Common myeloid progenitor, CD34-positive (primary cell): ENCODE measurements at places on chromosomes 2 and 18.

- no peak overlapping the region for H3K27ac ChIP-seq
- H3K4me1 ChIP-seq: no peaks in the 10 kb centered on the region
- DNase-seq: no peak
- H3K36me3 ChIP-seq: no peaks in the 10 kb centered on the region
These were observed 230.1 kb downstream of the SEPTIN10 start for GRCh38 chr2:109383505-109384307.

DNA sequence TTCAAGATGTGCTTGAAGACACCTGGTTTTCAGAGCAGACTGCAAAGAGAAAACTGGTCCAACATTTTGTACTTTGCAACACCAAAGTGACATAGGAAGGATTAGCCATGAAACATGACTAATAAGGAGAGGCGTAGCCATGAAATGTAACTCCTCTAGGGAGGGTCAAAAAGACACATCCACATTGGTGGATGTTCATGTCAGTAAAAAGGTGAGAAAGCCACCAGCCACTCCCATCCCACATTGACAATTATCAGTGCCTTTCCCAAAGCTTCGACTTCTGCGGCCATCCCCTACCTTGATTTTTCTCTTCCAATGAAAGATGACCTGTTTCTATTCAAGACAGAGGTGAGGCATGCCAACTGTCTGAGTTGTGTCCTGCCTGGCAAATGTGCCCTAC lies 223.2 kb downstream of the ALK start:
- no peaks in the 10 kb centered on the region for H3K36me3 ChIP-seq
- DNase-seq: no peak
- H3K4me3 ChIP-seq: no peak overlapping the region
- H3K27me3 ChIP-seq: no peaks in the 10 kb centered on the region
- H3K4me1 ChIP-seq: no peaks in the 10 kb centered on the region

- no peak overlapping the region for H3K27ac ChIP-seq
- H3K27me3 ChIP-seq: peaks cover 33% of the 10 kb centered on the region
- H3K36me3 ChIP-seq: no peaks in the 10 kb centered on the region
These were observed 178.1 kb downstream of the TWIST2 start for GRCh38 chr2:239025951-239026461.

DNA sequence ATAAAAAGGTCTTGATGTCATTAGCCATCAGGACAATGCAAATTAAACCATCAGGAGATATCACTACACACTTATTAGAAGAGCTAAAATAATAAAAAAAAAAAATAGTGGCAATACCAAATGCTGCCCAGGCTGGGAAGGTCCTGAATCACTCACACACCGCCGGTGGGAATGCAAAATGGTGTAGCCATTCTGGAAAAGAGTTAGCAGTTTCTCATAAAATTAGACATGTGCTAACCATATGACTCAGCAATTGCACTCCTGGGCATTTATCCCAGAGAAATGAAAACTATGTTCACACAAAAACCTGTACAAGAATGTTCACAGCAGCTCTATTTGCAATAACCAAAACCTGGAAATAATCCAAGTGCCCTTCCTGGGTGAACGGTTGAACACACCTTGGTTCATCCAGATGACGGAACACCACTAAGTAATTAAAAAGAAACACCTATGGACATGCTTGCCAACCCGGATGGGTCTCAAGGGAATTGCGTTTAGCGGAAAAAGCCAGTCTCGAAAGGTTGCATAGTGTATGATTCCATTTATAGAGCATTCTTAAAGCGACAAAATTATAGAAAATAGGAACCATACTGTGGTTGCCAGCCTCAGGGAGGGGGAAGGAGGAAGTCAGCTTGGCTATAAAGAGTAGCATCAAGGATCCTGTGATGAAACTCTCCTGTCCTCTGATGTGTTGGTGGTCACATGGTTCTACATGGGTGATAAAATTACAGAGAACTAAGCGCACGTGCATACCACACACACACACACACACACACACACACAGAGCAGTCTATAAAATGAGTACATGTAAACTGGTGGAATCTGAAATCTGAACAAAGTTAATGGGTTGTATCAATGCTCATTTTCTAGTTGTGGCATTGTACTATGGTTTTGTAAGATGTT lies 4.6 kb downstream of the MBP start:
- H3K4me1 ChIP-seq: peaks cover 77% of the 10 kb centered on the region
- DNase-seq: peak; percentile 95
- peaks cover 2% of the 10 kb centered on the region for H3K36me3 ChIP-seq
- peak overlapping the region; percentile 13 for H3K27ac ChIP-seq
- no peak overlapping the region for H3K4me3 ChIP-seq

GRCh38 chr2:100673691-100674485 lies 111.1 kb downstream of the PDCL3 start:
- no peaks in the 10 kb centered on the region for H3K4me1 ChIP-seq
- no peak for DNase-seq
- no peaks in the 10 kb centered on the region for H3K36me3 ChIP-seq

DNA sequence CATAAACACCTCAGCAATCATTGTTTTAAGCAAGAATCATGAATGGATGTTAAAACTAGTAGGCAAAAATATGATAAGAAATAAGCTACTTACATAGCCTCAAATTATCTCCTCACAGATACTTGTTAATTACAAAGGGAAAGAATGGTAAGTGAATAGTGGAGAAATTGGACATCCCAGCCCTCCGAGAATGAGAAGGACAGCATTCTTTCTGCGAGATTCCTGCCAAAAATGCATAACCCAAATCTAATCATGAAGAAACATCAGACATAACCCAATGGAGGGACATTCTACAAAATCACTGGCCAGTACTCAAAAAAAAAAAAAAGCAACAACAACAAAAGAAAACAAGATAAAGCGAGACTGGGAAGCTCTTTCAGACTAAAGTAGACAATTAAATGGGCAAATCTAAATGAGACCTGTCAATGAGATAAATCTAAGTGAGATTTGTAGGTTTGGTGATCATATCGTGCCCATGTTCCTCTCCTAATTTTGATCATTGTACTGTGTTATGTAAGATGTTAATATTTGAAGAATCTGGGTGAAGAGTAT lies 57.9 kb upstream of the GLI2 start:
- no peaks in the 10 kb centered on the region for H3K4me1 ChIP-seq
- DNase-seq: no peak
- no peak overlapping the region for H3K27ac ChIP-seq
- H3K4me3 ChIP-seq: no peak overlapping the region

DNA sequence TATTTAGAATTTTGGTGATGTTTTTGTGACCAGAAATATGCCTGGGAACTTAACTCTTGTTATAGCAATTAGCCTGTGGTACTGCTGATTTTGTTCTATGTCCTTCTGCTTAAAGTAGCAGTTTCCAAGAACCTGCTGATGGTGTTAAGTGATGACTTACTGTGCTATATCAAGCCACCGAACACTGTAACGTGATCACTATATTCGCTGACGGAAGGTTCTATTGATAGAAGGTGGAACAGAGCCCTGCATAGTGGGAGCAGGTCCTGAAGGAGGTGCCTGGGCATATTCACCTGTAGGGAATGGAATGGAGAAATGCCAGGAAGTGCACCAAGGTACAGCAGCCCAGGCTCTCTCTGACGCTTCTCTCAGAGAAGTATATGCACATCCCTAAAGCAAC lies 76.8 kb downstream of the UXS1 start:
- no peak overlapping the region for H3K27ac ChIP-seq
- H3K27me3 ChIP-seq: no peaks in the 10 kb centered on the region
- H3K36me3 ChIP-seq: peaks cover 65% of the 10 kb centered on the region
- H3K4me1 ChIP-seq: no peaks in the 10 kb centered on the region
- DNase-seq: no peak

DNA sequence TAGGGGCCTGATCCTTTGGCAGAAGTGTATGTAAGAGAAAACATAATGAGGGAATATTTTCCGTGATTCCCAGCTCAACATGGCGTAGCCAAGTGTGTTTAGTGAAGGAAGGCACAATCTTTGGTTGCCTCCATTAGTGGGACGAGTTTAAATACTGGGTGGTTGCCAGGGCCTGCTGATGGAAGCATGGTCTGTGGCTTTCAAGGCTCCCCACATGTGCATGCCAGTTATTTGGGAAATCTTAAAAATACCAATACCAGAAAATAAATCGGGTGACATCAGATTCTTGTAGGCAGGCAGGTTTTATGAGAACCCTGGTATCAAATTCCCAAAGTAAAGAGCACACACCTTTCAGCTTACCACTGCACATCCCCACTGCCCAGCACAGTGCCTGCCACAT lies 7.1 kb downstream of the MYL12A start:
- H3K27me3 ChIP-seq: no peaks in the 10 kb centered on the region
- H3K36me3 ChIP-seq: peaks cover 53% of the 10 kb centered on the region
- peaks cover 24% of the 10 kb centered on the region for H3K4me1 ChIP-seq
- H3K4me3 ChIP-seq: no peak overlapping the region
- peak overlapping the region; percentile 9 for H3K27ac ChIP-seq

DNA sequence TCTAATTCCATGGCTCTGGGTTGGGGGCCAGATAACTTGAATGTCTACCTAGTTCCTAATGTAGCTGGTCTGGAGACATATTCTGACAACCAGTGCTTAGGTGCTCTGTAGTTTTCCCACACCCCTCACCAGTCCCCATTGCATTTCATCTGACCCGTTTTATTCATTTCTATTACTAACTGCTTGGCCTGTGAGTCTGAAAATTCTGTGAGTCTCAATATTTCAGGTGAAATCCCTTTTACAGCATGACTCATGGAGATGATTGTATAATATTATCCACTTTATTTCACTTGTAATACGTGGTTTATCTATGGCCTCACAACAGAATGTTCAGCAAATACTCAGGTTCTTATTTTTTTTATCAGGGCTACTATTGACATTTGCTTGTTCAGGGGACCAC lies 103.7 kb upstream of the UGP2 start:
- H3K27ac ChIP-seq: no peak overlapping the region
- H3K4me3 ChIP-seq: no peak overlapping the region
- H3K4me1 ChIP-seq: no peaks in the 10 kb centered on the region
- DNase-seq: no peak
- no peaks in the 10 kb centered on the region for H3K36me3 ChIP-seq
- no peaks in the 10 kb centered on the region for H3K27me3 ChIP-seq

- no peaks in the 10 kb centered on the region for H3K27me3 ChIP-seq
- no peak overlapping the region for H3K4me3 ChIP-seq
- H3K4me1 ChIP-seq: no peaks in the 10 kb centered on the region
These were observed 109.4 kb upstream of the FANCL start for GRCh38 chr2:58350484-58350883.

DNA sequence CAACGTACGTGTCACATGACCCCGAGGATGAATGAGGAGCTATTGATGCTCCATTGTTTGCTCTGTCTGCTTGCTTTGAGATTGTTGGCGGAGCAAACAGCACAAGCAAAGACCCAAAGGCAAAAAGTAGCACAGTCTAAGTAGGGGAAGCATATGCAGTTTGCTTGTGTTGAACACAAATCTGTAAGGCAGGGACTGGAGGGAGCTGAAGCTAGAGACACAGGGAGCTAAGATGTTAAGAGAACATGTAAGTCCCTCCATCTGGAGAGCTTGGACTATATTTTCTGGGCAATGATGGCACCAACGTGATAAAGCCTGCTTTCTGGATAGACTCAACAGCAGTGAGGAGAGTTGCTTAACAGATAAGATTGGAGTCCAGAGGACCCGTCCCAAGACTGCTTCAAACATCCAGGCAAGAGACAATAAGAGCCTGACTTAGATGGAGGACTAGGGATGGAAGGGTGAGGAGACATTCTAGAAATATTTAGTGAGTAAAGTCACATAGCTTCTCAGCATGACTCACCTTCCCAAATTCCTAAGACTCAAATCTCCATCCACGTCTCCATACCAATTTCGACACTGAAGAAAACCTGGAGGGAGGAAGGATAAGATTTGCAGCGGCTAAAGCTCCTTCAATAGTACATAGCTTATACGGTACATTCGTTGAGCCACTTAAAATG lies 88.1 kb upstream of the KLF7 start:
- no peak for DNase-seq
- no peaks in the 10 kb centered on the region for H3K36me3 ChIP-seq
- no peaks in the 10 kb centered on the region for H3K27me3 ChIP-seq
- no peak overlapping the region for H3K4me3 ChIP-seq
- H3K4me1 ChIP-seq: peaks cover 29% of the 10 kb centered on the region

- H3K4me3 ChIP-seq: peak overlapping the region; percentile 64
- peaks cover 18% of the 10 kb centered on the region for H3K4me1 ChIP-seq
- H3K27ac ChIP-seq: no peak overlapping the region
- peak; percentile 13 for DNase-seq
- H3K27me3 ChIP-seq: peaks cover 6% of the 10 kb centered on the region
- H3K36me3 ChIP-seq: no peaks in the 10 kb centered on the region
These were observed 811 bp downstream of the ADD2 start for GRCh38 chr2:70767079-70767698.

- no peak for DNase-seq
- H3K36me3 ChIP-seq: peaks cover 5% of the 10 kb centered on the region
- no peaks in the 10 kb centered on the region for H3K27me3 ChIP-seq
- H3K27ac ChIP-seq: no peak overlapping the region
- H3K4me3 ChIP-seq: no peak overlapping the region
These were observed 201.5 kb downstream of the FAM210A start for GRCh38 chr18:13524811-13525210.

DNA sequence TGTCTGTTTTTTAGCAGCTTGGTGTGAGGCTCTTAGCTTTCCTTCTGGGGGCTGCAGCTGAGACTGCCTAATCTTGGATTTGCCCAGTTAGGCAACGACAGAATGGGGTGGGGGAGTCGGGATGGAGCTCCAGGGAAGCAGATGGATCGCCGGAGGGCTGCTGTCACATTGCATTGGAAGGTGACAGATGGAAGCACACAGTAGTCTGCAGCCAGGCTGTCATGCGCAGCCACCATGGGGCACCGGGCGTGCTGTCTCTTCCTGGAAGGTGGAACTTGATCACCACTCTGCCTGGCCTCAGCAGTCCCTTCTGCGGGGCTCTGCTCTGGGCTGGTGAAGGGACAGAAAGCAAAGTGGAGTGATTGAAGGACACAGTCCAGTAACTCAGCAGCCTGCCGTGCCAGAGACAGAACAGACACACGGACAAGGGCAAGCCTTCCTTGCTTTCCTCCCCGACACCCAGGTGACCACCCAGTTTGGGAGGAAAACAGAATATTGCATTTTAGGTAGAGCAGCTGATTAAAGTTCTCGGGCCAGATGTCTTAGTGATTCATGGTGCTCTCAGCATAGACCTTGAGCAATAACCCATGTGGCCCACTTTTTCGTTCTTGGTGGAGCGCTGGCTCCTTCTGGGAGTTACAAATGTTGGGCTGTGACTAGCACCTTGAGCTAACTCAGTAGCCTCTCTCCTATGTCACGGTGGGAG lies 40.9 kb downstream of the RNF144A start:
- H3K4me3 ChIP-seq: no peak overlapping the region
- peaks cover 4% of the 10 kb centered on the region for H3K36me3 ChIP-seq
- H3K27ac ChIP-seq: no peak overlapping the region
- no peak for DNase-seq
- H3K27me3 ChIP-seq: no peaks in the 10 kb centered on the region
- H3K4me1 ChIP-seq: peaks cover 7% of the 10 kb centered on the region

GRCh38 chr2:63719052-63719451 lies 122.6 kb upstream of the UGP2 start:
- H3K27me3 ChIP-seq: no peaks in the 10 kb centered on the region
- no peaks in the 10 kb centered on the region for H3K4me1 ChIP-seq
- no peak overlapping the region for H3K27ac ChIP-seq
- H3K36me3 ChIP-seq: no peaks in the 10 kb centered on the region
